ENCODE measurements at places on chromosomes 6 and 20.
A peak's percentile ranks its signal among the peaks of the same experiment; 100 is the strongest.

DNA sequence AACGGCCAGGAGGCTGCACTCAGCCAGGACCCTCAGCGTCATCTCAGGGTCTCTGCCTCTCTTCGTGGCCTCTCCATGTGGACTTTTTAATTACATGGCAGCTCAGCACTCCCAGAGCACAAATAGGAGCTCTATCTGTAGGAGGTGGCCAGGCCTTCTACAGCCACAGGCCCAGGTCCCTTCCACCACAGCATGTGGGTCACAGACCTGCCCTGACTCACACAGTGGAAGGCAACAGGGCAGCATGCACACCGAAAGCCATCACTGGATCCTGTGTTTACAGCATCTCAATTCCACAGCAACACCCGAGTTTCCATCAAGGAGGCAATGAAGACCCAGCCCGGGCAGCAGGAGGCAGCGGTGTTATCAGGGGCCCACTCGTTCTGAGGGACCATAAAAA is 65.8 kb upstream of the CD93 start:
- no peak for DNase-seq

DNA sequence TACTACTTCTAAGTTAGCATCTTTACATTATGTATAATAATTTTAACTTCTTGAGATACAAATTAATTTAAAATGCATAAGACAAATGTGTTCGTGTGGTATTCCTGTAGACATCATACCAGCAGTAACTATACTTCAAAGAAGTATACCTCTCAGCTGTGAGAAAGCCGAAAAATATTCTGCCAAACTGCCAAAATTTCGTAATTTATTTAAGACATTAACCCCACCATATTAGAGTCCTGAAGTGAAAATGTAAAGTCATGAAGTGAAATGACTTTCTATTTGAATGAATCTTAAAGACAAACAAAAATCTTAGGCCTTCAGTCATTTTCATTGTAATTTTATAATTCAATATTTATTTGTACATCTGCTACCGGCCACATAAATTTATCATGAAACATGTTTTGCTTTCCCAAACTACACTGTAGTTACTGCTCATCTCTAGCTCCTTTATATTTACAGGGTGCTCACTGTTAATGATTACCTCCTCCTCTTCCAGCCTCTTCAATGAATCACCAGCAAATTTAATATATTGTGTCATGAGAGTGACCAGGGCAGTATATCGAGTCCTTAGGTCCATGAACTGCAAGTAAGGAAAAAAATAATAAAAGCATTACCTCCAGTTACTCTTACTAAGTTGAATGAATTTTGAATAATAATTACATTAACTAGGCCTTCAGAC is 18.5 kb downstream of the DST start:
- no peak for DNase-seq

GRCh38 chr6:65399355-65400084 is 307.5 kb downstream of the EYS start:
- DNase-seq: no peak

- no peak for DNase-seq
These were observed 60.1 kb upstream of the CD93 start for GRCh38 chr20:23146181-23146580.

- no peak for DNase-seq
These were observed at the start of gene MRAP2 for GRCh38 chr6:84033523-84034451. Gene MRAP2 (plus strand): TSS chr6:84033772. CDS start chr6:84055319, 21,547 bp downstream.

DNA sequence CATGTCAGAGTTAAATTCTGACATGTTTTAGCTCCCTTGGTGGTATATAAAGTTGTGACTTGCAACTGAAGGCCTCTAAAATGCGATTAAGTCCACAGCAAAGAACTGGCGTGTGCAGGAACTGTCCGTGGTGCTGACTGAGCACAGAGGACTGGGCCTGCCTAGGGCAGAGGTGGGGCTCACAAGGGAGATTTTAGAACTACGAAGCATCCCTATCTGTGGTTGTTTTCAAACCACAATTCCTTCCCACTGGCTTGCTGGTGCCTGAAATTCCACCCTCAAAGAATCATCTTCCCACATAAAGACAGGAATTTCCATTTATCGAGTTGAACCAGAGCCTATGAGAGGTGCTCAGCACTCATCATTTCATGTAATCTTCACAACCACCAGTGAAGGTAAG is 30.1 kb downstream of the RIMS4 start:
- DNase-seq: peak; percentile 37

- DNase-seq: no peak
These were observed 11.8 kb downstream of the RPL7L1 start for GRCh38 chr6:42891199-42891722.

DNA sequence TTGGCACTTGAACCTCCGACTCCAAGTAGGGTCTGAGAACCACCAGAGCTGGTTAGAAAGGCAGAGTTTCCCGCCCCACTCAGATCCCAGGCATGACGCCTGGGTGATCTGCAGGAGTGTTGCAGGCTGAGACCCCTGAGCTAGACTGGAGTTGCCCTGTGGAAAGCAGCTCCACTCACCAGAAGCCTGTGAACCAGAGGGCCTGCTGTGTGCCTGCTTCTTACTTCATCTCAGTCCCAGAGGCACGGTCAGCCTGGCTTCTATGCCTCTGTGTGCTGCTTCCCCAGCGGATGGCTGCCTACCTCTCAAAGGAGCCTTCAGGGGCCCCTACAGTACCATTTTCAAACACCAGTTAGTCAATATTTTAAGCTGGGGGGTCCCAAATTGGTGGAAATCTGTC is 15.6 kb upstream of the CCN6 start:
- no peak for DNase-seq

- DNase-seq: no peak
These were observed 310.0 kb downstream of the FOXA2 start for GRCh38 chr20:22274330-22274729.

DNA sequence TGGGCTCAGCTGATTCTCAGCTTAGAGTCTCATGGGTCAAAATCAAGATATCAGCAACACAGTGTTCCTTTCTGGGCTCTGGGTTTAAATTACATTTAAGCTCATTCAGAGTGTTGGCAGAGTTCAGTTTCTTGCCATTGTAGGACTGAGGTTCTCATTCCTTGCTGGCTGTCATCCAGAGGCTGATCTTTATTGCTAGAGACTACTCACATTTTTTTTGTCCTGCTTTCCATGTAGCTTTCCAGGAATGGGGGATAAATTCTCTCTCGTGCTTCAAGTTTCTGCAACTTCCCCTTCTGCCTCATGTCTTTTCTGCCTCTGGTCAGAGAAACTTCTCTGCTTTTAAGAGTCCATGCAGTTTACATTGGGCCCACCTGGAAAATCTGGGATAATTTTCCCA is 86.9 kb downstream of the RFX6 start:
- no peak for DNase-seq

- no peak for DNase-seq
These were observed 16.1 kb upstream of the ROS1 start for GRCh38 chr6:117441824-117442264.

GRCh38 chr20:19368351-19368750 is 155.9 kb downstream of the SLC24A3 start:
- DNase-seq: no peak

GRCh38 chr20:22371843-22372242 is 212.5 kb downstream of the FOXA2 start:
- DNase-seq: no peak

- DNase-seq: no peak
These were observed 21.4 kb downstream of the SUN5 start for GRCh38 chr20:32982617-32983458.

- DNase-seq: no peak
These were observed 99.6 kb downstream of the MAP3K4 start for GRCh38 chr6:161091151-161091550.

GRCh38 chr6:55675941-55676340 is 96.9 kb upstream of the HMGCLL1 start:
- DNase-seq: no peak

GRCh38 chr6:42259841-42260395 is 42.3 kb upstream of the MRPS10 start:
- no peak for DNase-seq

DNA sequence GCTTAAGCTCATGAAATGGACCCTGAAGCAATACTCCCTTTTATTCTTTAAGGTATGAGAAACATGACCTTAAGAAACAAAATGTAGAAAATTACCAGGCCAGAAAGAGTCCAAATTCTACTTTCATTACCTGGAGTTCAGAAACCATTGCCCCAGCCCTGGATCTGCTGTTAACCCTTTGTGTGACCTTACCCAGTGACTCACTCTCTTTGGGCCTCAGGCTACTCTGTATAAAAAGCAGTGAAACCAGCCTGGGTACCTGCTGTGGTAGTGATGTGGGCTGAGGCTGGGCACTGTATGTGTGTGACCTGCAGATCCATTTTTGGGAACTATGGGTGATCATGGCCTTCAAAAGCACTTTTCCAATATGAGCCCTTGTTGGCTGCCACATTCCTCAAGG is 47.2 kb downstream of the SLC9A8 start:
- no peak for DNase-seq

DNA sequence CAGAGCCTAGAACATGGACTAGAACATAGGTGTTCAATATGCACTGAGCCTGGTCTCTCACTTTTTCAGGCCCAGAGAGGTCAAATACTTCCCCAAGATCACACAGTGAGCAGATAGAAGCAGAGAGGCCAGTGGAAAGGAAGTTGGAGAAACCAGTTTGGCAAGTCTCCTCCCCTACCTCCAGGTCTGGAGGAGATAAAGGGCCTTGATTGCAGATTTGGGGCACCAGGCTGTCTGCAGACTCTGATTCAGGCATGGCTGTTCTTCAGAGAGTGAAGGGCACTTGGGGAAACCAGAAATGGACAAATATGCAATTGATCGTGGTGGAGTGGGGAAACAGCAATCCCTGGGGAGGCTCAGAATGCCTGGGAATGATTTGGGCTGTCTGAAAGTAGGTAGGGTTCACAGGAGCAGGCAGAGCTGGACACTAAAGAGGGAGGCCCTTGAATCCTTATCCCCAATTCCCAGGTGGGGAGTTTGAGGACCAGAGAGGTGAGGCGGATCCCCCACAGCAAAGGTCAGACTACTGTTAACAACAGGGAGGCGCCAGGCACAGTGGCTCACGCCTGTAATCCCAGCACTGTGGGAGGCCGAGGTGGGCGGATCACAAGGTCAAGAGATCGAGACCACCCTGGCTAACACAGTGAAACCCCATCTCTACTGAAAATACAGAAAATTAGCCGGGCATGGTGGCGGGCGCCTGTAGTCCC is 2.3 kb downstream of the PEDS1 start:
- DNase-seq: no peak

DNA sequence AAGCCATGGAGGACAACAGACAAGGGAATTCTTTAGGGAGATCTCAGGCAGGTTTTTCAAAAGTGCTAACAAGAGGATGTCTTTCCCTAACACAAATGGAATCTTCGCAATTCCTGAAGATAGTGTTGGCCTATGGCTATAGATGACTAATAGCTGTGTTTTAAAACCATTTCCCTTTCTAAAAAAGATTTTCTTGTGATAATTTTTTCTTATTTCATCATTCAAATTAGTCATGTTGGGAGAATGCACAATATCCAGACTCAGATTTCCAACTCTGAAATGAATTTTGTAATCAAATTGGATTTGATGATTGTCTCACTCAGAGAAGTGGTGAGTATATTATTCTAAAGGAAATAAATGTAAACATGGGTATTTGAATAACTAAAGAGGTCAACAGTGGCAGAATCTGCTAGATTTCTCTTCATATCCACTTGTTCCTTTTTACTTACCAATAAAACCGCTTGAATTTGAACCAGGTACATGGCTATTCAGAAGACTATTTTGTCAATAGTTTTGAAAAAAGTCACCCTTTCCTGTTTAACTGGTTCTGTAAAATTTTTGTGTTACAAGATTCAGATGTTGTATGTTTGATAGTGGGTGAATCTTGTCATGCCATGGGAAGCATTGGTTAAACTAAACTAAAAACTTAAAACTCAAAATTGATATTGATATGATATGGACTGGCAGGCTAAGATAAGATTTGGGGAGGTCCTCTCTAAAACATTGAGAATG is 1223.7 kb upstream of the EYS start:
- DNase-seq: no peak

DNA sequence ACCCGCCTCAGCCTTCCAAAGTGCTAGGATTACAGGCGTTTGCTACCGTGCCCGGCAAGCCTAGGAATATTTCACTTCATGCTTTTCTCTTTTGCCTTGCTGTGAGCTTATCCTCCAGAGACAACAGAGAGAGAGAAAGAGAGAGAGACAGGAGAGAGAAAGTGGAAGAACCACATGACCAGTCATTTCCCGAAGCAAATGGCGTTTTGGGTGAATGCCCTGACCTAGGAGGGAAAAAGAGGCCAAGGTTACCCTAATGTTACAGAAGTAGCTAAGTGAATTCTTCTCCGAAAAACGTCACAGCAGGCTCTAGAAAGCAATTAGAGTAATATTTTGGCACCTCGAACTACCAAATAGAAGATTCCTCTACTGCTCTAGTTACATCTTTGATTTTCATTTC is 9.1 kb downstream of the SGK1 start:
- no peak for DNase-seq

- DNase-seq: no peak
These were observed 29.6 kb downstream of the PMEPA1 start for GRCh38 chr20:57680131-57680716.

DNA sequence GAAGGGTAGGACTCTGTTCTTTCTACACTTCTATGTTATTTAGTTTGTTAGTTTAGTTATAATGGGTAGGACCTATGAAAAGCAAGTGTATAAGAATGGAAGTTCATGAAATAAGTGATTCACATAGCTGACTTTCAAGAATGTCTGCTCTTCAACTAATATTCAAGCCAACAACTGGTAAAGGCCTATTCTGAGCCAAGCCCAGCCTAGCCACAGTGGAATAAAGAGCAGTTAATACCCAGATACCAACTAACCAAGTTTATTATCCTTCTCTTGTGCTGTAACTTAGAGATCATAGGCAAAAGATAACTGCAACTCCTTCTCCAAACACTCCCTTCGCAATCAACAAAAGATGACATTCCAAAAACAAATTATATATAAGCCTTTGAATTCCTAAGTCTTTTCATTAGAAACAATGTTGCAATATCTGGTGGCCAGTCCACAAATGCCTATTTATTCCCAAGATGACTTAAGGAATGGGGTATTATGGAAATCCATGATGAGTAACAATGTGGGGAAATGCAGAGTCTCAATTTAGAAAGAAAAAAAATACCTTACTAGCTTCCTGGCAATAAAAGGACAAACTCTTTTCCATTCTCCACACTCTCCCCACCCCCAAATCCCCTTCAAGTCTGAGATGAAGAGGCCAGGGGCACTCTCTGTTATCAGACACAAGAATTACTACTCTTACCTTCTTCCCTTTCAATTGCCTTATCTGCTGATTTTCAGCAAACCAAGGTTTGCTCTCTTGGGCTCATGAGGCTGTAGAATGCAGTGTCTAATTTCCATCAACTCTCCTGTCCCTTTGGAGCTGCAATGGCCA is 27.4 kb downstream of the BTBD9 start:
- no peak for DNase-seq

GRCh38 chr6:19160081-19160730 is 677.0 kb upstream of the ID4 start:
- no peak for DNase-seq

DNA sequence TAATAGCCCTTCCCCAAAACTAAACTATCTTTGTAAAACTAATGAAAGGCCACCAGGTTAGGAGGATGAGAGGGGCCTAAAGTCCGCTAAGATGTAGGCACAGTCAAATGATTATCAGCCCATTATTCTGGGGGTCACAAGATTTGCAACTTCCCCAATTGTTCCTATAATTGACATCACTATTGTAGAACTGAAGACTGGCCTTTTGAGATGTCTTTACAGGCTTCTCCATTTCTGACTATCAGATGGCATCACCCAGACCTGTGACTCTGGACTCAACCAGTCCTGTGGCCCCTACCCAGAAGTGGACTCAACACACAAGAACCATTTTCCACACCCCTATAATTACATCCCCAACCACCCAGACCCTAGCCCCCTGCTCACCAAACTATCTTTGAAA is 61.5 kb upstream of the MAP7 start:
- no peak for DNase-seq

GRCh38 chr6:20211941-20212391 is 303 bp downstream of the MBOAT1 start:
- DNase-seq: no peak
